ENCODE measurements at places on chromosomes 11 and 22. TPM values are rescaled to one million over a fixed set of nuclear protein-coding genes. Genes with fewer than 3 reads are reported as not detected.

DNA sequence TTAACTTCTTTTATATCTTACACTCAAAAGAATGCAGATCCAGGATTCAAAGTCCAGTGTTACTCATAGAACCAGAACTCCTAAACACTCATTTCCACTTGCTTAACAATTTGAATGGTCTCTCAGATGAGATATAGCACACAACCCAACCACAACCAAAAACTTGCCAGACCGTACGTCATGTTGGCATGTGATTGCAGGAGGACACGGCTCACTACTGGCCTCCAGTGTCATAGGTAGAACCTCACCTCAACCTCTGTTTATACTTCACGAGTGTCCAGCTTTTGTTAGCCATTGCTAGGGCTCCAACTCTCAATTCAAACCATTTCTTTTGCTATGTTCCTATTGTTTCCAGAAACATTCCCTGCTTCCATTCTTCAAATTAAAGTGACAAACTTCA lies 58.5 kb upstream of the PDGFD start:
- DNase-seq: no peak

DNA sequence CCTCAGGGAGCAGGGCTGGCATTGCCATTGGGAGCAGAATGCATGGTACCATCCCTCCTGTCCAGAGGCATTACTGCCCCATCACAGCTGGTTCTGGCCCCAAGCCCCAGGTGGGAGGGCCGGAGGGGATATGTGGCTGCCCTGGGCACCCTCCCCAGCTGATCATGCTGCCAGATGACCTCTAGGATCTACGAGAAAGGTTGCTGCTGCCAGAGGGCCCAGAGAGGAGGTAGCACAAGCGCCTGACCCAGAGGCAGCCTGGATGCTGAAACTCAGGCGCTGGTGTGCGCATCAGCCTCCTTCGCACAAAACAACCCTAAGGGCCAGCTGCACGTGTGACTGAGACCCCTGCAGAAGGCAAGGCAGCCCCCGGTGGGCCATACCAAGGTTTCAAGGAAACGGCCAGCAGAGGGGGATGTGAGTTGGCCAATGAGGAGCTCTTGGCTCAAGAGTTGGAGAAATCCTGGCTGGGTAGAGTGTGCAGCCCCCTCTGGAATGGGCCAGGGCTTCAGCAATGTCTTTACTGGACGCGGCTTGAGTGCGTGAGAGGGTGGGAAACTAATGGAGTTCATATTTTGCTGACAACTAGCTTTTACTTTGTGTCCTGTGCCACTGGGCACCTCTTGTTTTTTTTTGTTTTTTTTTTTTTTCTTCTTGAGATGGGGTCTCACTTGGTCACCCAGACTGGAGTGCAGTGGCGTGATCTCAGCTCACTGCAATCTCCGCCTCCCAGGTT lies 88.3 kb upstream of the PARVA start:
- no peak for DNase-seq

DNA sequence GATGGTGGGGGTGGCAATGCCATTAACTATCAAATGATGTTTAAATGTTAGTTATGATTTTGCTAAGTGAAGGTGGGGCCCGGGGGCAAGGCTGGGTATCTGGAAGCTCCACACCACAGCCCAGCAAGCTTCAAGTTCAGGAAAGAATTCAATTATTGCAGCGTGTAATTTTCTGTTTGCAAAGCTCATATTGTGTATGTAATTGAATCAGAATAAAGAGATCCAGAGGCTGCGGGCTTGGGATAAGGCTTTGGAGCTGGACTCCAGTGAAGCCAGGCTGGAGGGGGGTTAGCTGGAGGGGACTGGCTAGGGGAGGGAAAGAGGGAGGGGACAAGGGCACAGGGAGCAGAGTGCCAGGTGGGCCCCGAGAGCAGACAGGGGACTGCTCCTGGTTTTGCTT lies 557.1 kb upstream of the CADM1 start:
- DNase-seq: no peak

GRCh38 chr11:66868726-66869566 lies 12.1 kb downstream of the LRFN4 start:
- peak; percentile 89 for DNase-seq

Gene OR2AT4
- total RNA-seq: not detected

All from B cell (primary cell).